ENCODE measurements at places on chromosomes 16 and 17.
A peak's percentile ranks its signal among the peaks of the same experiment; 100 is the strongest.

DNA sequence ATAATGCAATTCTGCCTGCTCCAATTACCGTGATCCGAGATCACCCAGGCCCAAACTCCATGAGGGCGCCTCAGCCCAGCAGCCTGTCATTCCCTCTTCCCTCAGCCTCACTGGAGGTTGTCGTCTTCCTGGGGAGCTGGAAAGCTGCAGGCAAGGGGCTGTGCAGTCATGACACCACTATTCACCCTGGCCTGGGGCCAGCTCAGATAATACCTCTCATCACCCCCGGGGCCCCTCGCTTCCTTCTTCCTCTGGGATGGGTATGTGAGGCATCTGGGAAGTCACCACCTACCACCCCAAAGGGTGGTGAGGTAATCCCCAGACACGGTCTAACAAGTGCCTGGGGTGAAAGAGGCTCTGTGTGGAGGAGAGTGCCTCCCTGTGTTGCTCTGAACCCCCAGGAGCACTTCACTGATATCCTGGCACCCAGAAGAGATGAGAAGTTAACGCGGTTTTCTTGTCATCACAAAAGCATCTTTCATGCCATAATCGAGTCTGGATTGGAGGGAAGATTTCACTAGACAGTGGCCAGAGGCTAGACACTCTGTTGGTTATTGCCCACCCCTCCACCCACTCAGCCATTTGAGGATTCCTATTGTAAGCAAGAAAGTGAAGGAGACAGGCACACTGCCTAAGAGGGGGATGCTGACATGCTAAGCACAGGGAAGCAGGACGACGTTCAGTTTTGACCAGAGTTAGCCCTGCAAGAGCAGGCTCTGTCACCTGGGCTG is 18.4 kb downstream of the CFAP20 start:
- no peak for DNase-seq

GRCh38 chr17:70938336-70938735 is 769.0 kb downstream of the KCNJ2 start:
- DNase-seq = no peak

- no peak for DNase-seq
Observed at GRCh38 chr17:55410722-55411462, 10.7 kb downstream of the MMD start.

- DNase-seq = no peak
Observed at GRCh38 chr17:31915456-31916100, 14.1 kb upstream of the UTP6 start.

GRCh38 chr16:24010440-24011089 is 174.8 kb downstream of the PRKCB start:
- peak; percentile 69 for DNase-seq

DNA sequence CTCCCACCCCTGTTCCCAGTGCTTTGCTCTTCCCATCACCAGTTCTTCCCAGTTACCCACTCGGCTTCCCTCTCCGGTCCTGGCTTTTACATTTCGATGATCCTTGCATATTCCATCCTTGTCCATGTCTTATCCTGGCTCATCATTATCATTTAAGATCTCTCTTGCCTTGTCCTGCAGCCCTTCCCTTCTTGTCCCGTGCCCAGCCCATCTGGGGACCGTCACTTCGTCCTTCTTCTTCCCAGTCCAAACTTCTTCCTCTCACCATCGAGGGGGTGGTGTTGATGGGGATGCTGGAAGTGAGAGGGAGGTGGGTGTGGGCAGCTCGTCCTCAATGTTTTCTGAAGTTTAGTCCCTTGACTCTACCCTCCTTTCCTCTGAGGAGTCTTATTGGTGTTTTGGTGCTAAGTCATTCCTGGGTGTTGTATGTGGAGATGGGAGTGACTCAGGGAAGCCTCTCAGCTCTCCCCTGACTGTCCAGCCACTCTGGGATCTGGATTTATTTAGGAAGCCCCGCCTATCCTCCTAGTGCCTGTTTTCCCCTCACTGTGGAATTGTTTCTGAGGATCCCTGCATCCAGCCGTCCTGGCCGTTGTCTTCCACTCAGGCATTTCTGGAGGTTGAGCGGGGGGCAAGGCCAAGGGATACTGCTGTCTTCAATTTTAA is 975 bp downstream of the SNX29 start:
- DNase-seq = no peak

DNA sequence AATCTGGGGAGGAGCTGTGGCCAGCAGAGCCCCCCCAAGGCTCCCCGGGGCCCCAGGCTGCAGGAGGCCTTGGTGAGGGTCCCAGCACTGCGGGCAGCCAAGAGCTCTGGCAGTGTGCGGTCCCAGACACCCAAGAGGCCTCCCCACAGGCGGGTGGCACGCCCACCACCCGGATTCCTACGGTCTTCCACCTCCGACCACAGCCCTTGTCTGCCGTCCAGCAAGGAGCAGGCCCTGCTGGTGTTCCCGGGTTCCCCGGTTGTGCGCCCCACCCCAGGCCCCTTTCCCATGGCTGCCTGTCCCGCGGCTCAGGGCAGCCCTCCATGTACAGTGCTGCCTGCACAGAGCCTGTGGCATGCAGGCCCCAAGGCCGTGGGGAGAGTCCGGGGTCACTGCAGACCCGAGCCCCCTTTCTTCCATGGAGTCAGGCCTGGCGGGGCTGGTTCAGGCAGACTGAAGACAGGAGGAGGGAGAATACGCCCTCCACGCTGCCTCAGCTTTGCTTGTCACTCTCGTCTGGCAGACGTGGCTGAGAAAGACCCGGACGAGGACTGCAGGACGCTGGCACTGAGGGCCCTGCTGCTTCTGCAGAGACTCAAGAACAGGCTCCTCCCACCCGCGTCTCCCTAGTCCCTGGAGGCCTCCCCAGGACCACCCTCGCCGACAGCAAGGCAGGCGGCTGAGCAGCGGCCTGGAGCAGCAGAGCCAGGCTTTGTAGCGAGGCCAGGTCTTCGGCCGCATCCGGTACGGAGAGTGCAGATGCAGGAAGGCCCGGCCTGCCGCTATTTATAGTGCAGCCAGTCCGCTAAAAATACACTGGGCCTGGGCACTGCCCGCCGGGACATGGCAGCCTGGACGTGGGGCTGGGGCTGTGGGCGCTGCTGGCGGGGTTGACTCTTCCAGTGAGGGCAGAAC is 16.4 kb downstream of the TELO2 start:
- DNase-seq = no peak

GRCh38 chr17:21510686-21511362 is 134.7 kb downstream of the KCNJ12 start:
- no peak for DNase-seq

- peak; percentile 64 for DNase-seq
Observed at GRCh38 chr17:38598536-38598935, 7.2 kb downstream of the SRCIN1 start.

DNA sequence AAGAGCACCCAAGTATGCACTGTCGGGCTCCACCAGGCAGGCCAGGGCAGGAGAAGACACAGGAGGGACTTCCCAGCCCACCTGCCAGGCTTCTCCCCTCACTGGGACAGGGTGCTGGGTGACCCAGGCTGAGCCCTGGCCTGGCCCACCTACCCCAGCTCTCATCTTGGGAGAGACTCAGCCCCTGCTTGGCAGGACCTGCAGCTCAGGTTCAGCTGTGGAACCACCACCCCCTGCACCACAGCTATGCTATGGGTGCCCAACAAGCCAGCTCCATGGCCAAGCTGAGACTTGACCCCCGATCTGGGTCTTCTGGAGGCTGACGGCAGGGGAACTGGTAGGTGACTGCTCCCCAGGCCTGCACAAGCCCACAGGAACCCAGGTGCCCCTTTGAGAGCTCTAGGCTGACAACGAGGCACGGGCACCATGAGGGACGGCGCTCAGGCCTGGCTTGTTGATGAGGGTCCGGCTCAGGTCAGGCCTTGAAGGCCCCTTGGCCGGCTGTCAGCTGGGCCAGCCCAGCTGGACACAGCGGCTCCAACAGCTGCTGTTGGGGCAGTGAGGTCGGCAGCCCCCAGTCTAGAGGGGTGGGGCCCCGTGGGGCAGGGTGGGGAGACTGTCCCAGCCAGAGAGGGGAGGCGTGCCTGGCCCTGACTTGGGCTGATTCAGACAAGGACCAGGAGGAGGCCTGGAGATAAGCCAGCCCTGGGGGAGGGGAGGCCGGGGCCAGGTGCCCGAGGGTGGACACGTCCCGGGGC is 4.6 kb downstream of the RPUSD1 start:
- DNase-seq = no peak

DNA sequence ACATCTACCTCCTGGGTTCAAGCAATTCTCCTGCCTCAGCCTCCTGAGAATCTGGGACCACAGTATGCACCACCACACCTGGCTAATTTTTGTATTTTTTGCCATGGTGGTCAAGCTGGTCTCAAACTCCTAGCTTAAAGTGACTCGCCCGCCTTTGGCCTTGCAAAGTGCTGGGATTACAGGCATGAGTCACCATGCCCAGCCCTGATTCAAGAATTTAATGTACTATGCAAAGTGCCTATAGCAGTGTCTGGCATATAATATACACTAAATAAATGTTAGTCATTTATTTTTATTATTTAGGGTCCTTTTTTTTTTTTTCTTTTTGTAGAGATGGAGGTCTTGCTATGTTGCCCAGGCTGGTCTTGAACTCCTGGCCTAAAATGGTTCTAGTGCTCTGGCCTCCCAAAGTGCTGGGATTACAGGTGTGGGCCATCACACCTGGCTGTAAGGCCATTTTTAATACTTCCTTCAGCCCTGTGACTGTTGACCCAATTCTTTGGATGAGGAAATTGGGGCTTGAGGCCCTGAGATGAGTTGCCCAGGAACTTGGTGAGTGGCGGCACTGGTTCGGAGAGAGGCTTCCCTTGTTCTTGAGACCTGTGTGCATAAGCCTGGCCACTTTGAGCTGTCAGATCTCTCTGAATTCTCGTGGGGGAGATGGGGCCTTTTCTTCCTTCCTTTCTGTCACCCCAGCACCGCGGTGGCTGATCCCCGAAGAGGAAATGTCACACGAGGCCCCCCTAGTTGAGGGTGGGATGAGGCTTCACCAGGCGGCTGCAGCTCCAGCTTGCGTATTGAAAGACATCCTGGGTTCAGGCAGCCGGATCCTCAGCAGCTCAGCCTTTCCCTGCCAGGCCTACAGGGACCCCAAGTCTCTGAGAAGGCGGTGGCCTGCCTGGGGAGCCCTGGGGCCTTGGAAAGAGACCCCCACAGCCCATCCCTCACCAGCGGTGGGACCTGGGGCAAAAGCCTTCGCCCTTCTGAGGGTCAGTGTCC is 38.7 kb downstream of the LAT start:
- no peak for DNase-seq

DNA sequence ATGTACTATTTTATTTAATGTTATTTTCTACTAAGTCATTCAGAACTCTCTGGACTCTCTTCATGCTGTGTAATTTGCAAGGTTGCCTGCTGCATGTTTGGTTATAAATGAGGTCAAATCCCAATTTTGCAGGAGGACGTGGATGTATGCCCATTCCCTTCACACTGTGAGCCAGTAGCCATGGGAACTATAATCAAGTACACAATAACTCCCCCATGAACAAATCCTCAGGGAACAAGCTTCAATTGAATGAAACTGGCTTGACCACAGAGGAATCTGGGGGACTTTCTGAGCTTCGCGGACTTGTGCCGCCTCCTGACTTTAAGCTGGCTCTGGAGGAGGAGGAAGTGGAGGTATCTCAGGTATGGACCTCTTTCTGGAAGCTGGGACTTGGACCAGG is 14.6 kb upstream of the KCTD13 start:
- DNase-seq = no peak

DNA sequence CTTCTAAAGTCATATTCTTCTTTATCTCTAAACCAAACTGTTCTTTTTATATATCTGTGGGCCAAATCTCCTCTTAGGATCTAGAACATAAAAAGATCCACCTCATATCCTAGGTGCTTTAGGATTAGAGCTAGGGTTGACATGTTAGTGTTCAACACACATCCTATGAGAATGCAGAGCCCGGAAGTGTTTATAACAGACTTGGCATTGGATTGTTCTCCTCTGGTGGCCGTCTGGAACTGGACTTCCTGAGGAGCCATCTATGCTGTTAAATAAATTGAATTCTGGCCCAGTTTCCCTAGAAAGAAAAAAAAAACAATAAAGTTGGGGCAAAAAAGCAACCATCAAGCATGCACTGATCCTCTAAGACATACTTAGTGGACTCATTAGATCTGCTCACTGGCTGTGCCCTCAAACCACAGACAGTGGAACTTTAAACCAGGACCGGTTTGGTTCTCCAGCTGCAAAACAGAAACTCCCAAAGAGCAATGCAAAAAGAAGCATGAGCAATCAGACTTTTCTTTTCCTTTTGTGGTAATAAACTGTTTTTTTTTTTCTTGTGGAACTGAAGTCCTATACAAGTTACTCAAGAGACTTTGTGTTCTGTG is 182.5 kb downstream of the ZNF18 start:
- no peak for DNase-seq

GRCh38 chr16:84245956-84246678 is 6.3 kb upstream of the KCNG4 start:
- DNase-seq = no peak

DNA sequence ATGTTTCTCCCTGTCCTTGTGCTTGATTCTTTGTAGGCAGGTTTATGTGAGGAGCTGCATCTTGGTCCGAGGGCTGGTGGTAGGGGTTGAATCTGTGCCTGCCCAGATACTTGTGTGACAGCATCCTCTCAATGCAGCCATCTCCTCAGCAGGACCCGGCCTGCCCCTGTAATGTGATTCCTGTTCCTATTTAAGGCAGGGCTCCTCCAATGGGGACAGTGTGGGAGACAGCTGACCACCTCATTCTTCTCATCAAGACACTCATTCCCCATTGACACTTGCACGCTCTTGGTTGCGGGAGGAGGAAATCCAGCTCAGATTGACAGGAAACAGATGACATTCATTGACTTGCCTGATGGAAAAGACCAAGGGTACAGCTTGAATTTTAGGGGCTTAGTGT is 384.5 kb downstream of the CPPED1 start:
- no peak for DNase-seq

DNA sequence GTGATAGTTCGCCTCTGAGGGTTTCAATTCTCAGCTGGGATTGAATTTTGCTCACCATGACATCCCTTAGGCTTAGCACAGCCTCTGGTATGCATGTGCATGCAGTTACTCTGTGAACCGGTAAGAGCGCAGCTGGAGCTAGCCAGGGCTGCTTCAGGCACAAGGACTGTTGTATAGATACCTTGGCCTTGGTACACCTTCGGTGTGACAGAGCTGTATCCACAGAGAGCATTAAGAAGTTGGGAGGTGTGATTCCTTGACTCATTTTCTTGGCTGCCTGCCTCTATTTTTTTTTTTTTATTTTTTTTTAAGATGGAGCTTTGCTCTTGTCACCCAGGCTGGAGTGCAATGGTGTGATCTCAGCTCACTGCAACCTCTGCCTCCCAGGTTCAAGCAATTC is 2.2 kb upstream of the NUTF2 start:
- no peak for DNase-seq

DNA sequence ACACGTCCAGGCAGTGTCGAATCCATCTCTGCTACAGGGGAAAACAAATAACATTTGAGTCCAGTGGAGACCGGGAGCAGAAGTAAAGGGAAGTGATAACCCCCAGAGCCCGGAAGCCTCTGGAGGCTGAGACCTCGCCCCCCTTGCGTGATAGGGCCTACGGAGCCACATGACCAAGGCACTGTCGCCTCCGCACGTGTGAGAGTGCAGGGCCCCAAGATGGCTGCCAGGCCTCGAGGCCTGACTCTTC is 7.2 kb upstream of the CD68 start:
- DNase-seq = no peak

GRCh38 chr17:1412185-1413110 is 12.4 kb upstream of the YWHAE start:
- no peak for DNase-seq

GRCh38 chr16:82832821-82833220 is 206.1 kb downstream of the CDH13 start:
- DNase-seq = no peak

All from endothelial cell (in vitro differentiated cells).